NCI-H1048 (cell line): ENCODE measurements at places on chromosomes 1 and 21.

- DNase-seq = no peak
These were observed 157.8 kb downstream of the VPS13D start for GRCh38 chr1:12387641-12388040.

DNA sequence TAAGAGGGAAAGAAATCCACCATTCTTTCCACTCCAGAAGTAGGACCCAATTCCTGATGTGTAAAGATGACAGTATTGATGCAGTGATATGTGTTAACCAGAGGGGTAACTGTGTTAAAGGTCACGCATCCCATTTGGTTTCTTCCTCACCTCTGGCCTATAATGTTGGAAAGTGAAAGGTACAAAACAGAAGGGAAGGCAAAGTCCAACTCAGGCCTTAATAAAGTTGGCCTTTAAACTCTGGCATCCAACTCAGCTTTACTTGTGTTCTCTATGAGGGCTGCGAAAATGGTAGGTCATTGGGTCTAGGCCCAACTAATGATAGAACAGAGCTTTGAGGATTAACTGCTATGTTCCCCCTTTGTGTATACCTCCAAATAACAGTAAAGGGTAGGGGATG is 17.9 kb downstream of the CYP2J2 start:
- DNase-seq = no peak

DNA sequence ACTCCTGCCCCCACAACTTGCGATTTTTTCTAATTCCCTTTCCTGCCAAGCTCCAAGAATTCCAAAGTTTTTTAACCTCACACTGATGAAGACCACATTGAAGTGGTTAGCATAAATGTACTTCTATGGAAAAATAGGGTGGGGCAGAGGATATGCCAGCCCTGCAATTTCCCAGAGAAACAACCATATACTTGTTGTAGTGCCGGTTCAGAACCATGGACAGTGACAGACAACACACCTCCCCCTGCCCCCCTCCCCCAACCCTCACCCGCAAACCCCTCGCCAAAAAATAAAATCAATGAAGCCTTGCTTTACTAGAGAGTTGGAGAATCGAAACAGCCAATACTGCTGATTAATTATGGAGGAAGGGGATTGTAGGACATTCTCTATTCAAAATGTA is 109.5 kb upstream of the GRIK3 start:
- DNase-seq = no peak

DNA sequence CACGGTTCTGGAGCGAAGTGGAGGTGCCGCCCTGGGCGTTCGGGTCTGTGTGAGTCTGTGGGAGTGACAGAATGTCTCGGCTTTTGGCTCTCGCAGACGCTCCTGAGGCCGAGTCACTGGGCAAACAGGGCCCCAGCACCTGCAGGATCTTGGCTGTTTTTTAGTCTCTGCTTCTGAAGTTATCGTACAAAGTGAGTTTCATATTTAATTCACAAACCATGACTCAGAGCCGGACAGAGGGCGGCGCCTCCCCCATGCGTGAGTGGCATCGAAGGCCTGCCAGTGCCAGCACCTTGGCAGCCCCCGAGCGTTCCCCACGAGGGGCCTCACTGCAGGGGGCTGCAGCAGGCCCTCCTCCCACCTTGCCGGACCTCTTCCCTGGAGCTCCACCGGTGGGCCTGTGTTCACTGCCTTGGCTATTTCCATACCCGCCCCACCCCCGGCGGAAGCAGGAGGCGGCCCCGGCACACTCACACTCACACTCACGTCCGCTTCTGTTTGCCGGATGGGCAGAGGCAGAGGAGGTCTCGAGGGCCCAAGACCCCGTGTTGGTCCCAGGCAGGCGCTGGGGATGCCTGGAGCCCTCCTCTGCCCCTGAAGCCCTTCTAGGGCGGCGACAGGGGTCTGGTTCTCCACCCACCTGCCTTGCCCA is 56.3 kb downstream of the MORN1 start:
- no peak for DNase-seq

DNA sequence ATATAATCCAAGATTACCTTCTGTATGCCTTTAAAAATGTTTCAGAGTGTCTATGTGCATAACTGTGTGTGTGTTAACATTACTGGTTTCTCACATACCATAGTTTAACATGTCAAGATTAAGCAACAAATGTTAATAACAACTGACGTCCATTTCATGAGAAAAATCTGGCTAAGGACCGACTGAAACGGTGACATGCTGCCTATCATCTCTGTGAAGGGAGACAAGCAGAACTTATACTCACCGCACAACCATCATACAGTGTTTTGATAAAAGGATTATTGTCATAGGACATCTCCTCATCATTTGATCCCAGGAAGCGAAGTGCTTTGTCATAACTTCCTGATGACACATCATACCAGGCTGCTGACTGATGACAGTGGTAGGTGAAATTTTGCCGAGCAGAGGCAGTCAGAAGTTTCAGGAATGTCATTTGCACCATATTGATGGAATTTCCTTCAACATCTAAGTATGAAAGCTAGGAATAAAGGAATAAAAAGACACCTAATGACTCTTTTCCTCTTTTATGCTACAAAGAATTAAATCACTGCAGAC is 228.8 kb downstream of the COL11A1 start:
- DNase-seq = no peak

GRCh38 chr1:193058529-193059281 is 455 bp downstream of the UCHL5 start:
- DNase-seq = no peak

GRCh38 chr1:27018316-27018715 is 5.7 kb upstream of the TENT5B start:
- DNase-seq = no peak

DNA sequence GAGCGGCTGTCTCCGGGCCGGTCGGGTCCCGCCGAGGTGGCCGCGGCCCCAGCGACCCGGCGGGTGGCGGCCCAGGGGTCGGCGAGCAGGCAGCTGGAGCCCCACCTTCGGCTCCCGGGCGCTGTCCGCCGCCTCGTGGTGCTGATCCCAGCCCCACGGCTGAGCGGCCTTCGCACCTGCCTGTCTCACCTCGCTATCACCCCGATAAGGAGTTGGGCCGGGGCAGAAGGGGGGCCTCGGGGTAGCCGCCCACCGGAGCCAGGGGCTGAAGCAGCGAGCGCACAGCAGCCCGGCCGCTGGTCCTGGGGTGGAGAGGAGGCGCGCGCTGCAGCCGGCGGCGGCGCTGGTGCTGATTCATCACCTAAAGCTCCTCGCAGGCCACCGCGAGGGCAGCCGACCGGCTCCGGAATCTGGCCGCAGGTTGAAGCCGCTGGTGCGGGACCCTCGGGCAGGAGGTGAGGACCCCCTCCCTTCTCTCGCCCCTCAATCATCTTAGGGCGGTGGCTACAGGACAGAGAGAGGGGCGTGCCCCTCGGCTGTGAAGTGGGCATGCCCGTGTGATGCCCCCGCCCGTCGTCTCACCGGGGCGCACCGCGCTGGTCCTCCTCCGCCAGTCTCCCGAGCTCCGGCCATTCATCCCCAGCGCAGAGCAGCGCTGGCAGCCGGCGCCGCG is 575 bp downstream of the TRIM67 start:
- DNase-seq = no peak

DNA sequence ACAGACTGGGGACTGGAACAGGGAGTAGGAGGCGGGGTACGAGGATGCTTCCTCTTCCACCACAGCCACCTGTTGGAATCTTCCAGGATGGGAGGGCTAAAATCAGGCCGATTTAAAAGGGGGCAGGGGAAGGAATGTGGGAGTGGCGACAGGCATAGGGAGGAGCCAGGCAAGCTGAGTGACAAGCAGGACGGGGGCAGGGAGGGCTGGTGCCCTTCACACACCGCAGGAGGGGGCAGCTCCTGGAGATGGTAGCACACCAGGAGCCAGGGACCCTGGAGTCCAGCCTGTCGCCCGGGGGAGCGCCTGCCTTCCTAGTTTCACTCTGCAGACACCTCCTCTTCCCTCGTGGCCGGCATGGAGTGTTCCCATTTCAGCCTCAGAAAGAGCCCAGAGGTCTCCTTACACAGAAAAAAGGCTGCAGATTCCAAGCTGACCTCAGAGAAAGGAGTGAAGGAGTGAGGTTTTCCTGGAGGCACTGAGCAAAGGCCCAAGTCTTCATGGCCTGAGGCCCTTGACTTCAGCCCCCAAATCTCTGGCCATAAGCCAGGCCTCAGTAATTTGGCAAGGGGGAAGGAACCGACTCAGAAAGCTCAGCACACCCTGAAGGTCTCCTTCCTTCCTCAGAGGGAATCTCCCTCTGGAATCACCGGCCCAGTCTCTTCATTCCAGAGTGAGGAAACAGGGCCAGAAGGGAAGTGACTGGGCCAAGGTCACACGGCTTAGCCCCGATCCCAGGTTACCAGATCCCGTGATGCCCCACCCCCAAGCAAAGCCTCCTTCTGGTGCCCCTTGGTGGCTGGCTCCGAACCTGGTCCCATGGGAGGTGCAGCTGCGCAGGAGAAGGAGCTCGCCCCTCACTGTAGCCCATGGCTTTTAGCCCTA is 8.1 kb downstream of the BLACAT1 start:
- DNase-seq = no peak

GRCh38 chr1:183022202-183023145 is 746 bp upstream of the LAMC1 start:
- DNase-seq = peak; percentile 88

DNA sequence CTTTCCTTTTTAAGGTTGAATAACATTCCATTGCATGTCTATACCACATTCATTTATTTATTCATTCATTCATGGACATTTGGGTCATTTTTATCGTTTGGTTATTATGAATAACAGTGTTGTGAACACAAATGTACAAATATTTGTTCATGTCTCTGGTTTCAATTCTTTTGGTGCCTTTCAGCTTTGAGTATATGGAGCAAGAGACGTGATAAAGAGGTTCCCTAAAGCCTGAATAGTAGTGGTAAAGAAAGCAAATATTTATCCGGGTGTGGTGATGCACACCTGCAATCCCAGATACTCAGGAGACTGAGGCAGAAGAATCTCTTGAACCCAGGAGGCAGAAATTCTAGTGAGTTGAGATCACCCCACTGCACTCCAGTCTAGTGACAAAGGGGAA is 5.3 kb upstream of the RLF start:
- DNase-seq = no peak

DNA sequence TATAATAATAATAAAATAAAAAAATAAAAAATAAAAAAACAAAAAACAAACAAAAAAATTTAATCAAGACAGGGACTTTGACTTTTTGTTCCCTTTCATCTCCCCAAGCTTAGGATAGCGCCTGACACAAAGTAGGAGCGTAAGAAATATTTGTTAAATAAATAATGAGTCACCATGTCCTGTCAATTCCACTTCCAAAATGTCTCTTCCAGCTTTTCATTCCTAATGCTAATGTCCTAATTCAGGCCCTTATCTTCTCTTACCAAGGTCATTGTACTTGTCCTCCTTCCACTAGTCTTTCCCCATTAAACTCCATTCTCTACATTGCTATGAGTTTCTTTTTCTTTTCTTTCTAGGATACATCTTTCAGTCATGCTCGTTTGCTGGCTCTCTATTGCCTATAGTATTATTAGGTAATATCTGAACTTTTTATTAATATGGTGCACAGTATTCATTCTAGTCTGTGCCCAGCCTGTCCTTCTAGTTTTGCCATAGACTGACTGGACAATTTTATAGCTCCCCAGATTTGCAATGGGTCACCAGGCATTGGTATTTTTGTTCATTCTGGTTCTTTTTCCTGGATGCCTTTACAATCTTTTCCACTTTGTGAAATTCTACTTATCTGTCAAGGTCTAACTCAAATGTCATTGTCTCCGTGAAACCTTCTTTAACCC is 11.4 kb downstream of the NEXN start:
- DNase-seq = no peak

DNA sequence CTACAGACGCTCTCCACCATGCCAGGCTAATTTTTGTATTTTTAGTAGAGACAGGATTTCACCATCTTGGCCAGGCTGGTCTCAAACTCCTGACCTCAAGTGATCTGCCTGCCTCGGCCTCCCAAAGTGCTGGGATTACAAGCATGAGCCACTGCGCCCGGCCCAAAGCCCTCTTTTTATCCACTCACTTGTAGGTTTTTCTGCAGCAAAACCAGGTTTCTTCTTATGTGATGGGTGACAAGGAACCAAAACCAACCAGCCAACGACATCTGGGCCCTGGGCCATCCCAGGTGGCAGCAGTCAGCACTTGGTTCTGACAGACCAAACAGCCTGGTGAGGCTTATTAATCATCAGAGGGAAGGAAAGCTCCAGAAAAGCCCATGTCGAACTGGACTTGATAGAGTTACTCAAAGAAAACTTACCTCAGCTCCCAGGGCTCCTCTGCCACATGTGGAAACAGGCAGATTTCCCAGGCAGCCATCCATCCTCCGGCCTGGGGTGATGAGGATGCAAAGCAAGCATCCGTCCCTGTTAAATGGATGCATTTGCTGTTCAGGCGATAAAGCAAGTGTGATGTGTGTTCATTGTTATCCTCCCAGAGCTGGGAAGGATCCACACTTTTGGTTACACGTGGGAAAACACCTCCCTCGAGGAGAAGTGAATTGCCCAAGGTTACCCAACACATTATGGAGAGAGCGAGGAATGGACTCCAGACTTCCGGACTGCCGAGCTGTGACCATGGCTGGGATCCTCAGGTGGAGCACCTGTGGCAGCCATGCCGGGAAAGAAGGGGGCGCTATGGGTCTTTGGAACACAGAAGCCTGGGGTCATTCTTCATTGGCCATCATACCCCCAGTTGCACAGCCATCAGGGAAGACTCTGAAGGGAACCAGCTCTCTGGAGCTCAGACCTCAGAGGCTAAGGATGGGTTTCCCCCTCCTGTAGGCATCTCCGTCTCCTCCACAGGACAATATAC is 118.8 kb downstream of the HUNK start:
- no peak for DNase-seq

- DNase-seq = no peak
These were observed 99.1 kb upstream of the RGS4 start for GRCh38 chr1:162970021-162970420.

DNA sequence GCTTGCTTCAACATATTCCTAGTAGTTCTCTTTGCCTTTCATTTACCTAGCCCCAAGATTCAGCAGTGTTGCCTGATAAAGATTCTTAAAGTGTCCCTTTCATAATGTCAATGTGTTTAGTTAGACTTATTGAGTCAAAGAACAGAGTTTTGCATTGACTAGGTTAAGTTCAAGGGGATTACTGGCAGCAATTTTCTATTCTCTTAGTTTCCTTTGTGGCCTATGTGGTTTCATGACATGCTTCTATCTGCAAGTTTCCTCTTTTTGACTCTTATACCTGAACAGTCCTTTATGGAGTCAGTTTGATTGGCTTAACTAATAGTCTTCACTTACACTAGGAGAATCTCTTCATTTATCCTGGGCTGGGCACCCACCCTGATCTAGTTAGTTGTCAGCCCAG is 151.3 kb downstream of the ADGRL4 start:
- no peak for DNase-seq
